ENCODE measurements at places on chromosomes 2 and 18. TPM values are rescaled to one million over a fixed set of nuclear protein-coding genes. Genes with fewer than 3 reads are reported as not detected.

GRCh38 chr2:218285604-218286003 is 6.7 kb downstream of the TMBIM1 start:
- peak overlapping the region; percentile 91 for H3K27ac ChIP-seq
- no peak overlapping the region for H3K4me3 ChIP-seq
- DNase-seq, result peak; percentile 92
- H3K27me3 ChIP-seq, result no peaks in the 10 kb centered on the region
- no peaks in the 10 kb centered on the region for H3K4me1 ChIP-seq

The PREPL gene
- 17.2 TPM for polyA plus RNA-seq

GRCh38 chr2:189444322-189444721 is 3.0 kb downstream of the WDR75 start:
- H3K4me3 ChIP-seq, result no peak overlapping the region
- H3K27ac ChIP-seq, result no peak overlapping the region
- no peak for DNase-seq
- no peaks in the 10 kb centered on the region for H3K36me3 ChIP-seq
- peaks cover 2% of the 10 kb centered on the region for H3K4me1 ChIP-seq
- H3K27me3 ChIP-seq, result no peaks in the 10 kb centered on the region

GRCh38 chr2:182949572-182950189 is 83.2 kb upstream of the FRZB start:
- peak; percentile 45 for DNase-seq
- no peaks in the 10 kb centered on the region for H3K27me3 ChIP-seq
- H3K27ac ChIP-seq, result no peak overlapping the region

DNA sequence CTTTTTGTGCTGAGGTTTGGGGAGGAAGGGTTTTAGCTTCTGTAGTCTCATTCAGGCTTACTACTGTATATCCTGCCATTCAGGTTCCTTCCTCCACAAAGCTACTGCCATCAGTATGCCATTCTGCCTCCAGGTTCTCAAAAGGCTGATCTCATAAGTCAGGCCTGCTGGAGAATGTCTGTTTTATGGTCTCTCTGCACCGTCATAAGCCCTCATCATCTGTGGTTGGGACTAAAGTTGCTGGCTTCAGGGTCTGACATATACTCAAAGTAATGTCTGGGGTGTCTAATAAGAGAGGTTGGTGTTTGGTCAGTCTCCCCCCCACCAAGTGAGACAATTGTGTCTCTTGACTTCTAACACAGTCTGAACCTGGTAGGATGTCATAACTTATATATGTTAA is 36.2 kb upstream of the CCBE1 start:
- DNase-seq, result no peak
- H3K4me3 ChIP-seq, result no peak overlapping the region
- no peaks in the 10 kb centered on the region for H3K4me1 ChIP-seq
- H3K36me3 ChIP-seq, result no peaks in the 10 kb centered on the region
- H3K27ac ChIP-seq, result no peak overlapping the region

DNA sequence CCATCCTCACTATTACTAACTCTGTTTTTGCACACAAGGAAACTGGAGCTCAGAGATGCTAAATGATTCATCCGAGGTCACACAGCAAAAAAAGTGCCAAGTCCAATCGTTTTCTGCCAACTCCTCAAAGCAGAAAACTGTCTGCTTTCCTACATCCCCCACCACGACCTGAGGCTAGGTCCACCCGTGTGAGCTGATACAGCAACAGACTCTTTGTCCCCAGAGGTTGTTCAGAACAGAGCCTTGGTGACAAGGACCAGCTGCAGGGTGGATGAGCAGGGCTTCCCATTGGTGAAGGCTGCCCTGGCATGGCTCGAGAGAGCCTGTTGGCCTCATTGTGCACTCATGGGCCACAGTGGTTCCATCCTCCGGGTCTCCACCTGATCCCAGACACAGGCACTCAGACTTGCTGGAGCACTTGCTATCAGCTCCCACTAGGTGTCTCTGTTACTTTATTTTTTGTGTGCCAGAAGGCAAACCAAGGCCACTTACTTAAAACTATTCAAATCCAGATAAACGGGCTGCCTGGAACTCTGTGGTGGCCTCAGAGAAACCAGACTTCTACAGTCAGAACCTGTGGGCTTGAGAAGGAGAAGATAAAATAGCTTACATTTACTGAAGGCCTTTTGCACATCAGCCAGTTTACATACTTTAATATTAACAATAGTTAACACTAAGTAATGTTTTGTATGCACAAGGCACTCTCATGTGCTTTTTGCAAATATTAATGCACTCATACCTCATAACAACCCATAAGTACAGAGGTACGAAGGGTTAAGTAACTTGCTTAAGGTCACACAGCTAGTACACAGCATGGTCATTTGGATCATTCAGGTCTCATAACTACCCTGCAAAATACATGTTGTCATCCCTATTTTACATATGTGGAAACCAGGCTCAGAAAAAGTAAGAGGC is 62.9 kb upstream of the CTIF start:
- no peaks in the 10 kb centered on the region for H3K4me1 ChIP-seq
- no peak overlapping the region for H3K27ac ChIP-seq
- H3K27me3 ChIP-seq, result no peaks in the 10 kb centered on the region
- H3K4me3 ChIP-seq, result no peak overlapping the region
- peak; percentile 52 for DNase-seq

GRCh38 chr2:102269200-102269524 is 42.2 kb upstream of the IL1RL1 start:
- no peak overlapping the region for H3K27ac ChIP-seq
- H3K27me3 ChIP-seq, result no peaks in the 10 kb centered on the region
- H3K4me1 ChIP-seq, result no peaks in the 10 kb centered on the region
- DNase-seq, result no peak

The ZNF385B gene
- polyA plus RNA-seq, result 4.0 TPM

DNA sequence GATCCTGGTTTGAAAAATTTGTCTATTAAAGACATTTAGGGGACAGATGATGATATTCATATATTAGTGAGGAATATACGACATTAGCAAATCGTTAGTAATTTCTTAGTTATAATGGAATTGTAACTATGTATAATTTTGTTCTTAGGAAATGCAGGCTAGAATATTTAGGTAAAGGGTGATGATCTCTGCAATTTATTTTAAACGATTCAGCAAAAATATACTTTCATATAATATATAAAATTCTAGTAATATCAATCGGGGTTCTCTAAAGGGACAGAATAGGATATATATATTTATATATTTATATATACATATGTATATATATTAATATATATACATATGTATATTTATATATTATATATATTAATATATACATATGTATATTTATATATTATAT is 142.5 kb upstream of the DNAJC10 start:
- H3K36me3 ChIP-seq, result no peaks in the 10 kb centered on the region
- no peak for DNase-seq
- H3K27me3 ChIP-seq, result no peaks in the 10 kb centered on the region
- H3K4me3 ChIP-seq, result no peak overlapping the region

GRCh38 chr18:59517446-59518165 is 158.5 kb upstream of the LMAN1 start:
- H3K27ac ChIP-seq, result no peak overlapping the region
- H3K4me3 ChIP-seq, result no peak overlapping the region
- H3K4me1 ChIP-seq, result no peaks in the 10 kb centered on the region

The TEKT4 gene
- not detected for polyA plus RNA-seq

- no peak for DNase-seq
- no peaks in the 10 kb centered on the region for H3K27me3 ChIP-seq
- H3K27ac ChIP-seq, result no peak overlapping the region
These were observed 301.1 kb upstream of the TANK start for GRCh38 chr2:160859096-160859495.
